Posterior cingulate gyrus (tissue), 11 donors: ENCODE measurements at places on chromosomes 4 and X.
A peak's percentile ranks its signal among the peaks of the same experiment; 100 is the strongest.

DNA sequence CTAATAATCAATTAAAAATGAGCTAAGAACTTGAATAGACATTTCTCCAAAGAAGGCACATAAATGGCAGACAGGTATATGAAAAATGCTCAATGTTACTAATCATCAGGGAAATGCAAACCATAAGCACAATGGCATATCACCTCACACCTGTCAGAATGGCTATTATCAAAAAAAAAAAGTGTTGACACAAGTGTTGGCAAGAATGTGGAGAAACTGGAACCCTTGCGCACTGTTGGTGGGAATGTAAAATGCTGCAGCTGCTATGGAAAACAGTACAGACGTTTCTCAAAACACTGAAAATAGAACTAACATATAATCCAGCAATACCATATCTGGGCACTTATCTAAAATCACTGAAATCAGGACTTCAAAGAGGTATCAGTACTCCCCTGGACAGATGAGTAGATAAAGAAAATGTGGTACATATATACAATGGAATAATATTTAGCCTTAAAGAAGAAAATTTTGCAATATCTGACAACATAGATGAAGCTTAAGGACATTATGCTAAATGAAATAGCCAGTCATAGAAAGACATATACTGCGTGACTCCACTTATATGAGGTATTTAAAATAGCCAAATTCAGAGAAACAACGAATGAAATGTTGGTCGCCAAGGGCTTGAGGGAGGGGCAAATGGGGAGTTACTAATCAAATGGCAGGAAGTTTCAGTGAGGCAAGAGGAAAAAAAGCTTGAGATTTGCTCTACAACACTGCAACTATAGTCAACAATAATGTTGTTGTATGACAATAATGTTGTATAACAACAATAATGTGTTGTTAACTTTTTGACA lies 175.5 kb downstream of the WDFY3 start:
- DNase-seq: no peak

- DNase-seq: no peak
Observed at GRCh38 chr4:175951794-175952193, 113.8 kb upstream of the WDR17 start.

DNA sequence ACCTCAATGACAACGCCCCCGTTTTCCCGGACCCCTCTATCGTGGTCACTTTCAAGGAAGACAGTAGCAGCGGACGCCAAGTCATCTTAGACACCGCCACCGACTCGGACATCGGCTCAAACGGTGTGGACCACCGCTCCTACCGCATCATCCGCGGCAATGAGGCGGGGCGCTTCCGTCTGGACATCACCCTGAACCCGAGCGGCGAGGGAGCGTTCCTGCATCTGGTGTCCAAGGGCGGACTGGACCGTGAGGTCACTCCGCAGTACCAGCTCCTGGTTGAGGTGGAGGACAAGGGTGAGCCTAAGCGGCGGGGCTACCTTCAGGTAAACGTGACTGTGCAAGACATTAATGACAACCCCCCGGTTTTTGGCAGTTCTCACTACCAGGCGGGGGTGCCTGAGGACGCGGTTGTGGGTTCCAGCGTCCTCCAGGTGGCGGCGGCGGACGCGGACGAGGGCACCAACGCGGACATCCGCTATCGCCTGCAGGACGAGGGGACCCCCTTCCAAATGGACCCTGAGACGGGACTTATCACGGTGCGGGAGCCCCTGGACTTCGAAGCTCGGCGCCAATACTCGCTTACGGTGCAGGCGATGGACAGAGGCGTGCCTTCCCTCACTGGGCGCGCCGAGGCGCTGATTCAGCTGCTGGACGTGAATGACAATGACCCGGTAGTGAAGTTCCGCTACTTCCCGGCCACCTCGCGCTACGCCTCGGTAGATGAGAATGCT lies 2.2 kb downstream of the FAT4 start:
- DNase-seq: peak; percentile 35

GRCh38 chrX:1218286-1218685 lies 5.8 kb upstream of the CRLF2 start:
- DNase-seq: no peak

- no peak for DNase-seq
Observed at GRCh38 chr4:176778491-176778890, 14.2 kb downstream of the VEGFC start.

DNA sequence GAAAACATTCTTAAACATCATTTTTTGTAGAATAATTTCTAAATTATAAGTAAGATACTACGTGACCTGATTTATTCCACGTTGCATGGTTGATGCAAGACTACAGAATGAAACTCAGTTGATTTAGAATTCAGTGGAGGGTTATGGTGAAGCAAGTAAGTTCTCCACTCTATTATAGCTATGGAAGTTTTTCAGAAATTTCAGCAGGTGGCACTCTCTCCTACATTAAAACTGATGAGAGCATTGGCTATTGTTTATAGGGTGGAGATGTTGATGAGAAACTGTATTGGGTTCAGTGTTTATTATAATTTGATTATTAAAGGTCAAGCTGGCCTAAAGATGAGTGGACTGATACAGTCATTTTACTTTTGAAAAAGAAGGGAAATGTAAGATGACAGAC lies 88.0 kb downstream of the FNIP2 start:
- no peak for DNase-seq

DNA sequence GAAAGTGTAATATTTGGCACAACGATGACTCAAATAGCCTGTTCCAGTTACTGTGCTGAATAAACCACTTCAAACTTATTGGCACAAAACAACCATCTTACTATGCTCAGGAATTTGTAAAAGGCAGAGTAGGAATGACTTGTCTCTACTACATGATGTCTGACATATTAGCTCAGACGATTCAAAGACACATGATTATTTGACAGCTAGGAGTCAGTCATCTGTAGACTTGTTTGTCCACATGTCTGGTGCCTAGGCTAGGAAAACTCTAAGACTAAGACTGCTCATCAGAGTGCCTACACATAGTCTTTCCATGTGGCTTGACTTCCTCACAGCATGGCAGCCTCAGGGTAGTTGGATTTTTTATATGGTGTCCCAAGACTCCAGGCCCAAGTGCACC lies 154.5 kb downstream of the FANCB start:
- no peak for DNase-seq

DNA sequence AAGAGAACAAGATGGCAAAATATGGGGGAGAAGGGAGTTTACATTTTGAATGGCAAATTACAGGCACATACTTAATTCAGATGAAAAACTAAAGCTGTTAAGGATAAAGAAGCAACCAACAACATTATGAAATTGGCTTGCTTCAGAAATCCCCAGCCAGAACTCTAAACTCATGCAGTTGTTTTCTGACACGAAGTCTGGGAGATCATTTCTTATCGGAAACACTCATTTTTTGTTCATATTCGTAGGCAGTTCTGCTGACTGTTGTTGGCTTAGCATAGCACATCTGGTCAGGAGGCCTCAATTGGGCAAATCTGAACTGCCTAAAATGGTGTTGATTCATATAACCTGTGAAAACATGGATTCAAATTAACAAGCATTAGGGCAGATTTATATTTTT lies 33.0 kb upstream of the ARHGAP6 start:
- no peak for DNase-seq

DNA sequence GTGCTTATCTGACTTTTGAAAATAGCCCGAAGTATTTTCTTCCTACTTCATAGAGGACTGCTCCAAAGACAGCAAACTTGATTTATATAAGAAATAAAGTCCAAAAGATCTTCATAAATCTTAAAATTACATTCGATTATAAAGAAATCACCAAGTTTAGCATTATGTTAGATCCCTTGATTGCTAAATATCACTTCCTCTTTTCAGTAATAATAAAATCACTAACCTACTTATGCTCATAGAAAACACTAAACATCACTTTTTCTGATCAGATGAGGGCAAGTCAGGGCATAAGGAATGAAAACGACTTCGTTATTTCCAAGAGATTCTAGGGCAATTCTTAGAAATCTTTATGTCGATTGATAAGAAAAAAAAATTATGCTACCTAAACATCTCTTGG lies 32.0 kb downstream of the DYNLT3 start:
- no peak for DNase-seq

DNA sequence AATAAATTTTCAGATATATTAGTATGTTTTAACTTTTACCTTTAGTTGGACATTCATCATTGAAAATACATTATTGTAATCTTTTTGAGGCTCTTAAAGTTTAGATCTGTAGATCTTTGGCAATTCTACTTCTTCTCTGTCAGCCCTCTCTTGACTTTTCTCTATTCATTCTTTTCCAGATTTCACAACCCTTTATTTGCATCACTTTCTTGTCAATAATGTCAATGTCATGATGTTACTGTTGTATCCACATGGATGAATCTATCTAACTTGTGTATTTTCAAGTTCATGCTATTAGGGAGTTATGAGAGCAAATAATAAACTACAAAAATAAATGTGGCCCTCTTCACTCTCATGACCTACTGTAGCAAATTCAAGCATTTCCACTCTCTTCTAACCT lies 23.0 kb upstream of the HPGD start:
- no peak for DNase-seq

DNA sequence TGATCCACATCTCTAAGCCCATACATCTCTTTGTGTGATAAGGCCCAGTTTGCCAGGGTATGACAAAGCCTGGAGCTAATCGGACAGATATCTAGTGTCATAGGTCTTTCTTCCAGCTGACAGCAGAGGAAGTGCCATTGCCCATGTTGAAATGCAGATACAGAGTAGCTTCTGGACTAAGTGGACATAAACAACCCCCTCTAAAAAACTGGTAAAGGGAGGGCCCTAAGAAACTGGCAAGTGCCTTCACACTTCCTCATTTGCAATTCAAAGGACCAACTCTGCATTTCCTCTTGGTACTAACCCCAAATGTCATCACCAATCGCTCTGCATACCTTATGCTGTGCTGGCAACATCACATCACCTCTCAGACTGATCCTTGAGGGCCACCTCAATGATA lies 20.8 kb downstream of the ARHGEF6 start:
- DNase-seq: no peak

- no peak for DNase-seq
Observed at GRCh38 chr4:44121210-44121609, 327.4 kb downstream of the KCTD8 start.

- no peak for DNase-seq
Observed at GRCh38 chr4:152817331-152817730, 37.6 kb downstream of the ARFIP1 start.

DNA sequence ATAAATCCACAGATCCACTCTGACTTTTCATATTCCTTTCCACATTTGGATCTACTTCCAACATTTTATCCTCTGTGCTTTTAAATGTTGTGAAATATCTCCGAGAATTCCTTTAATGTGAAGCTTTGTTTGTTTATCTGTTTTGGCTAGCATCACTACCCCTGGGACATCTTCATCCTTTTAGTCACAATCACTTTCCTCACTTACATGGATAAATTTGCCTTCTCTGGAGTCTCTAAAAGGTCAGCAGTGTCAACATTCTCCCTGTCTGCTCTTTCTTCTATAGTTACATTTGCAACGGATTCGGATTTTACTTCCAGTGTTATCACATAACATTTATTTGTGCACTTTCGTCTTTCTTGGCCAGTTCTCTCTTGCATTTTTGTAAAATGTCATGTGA lies 34.2 kb upstream of the LRAT start:
- no peak for DNase-seq

DNA sequence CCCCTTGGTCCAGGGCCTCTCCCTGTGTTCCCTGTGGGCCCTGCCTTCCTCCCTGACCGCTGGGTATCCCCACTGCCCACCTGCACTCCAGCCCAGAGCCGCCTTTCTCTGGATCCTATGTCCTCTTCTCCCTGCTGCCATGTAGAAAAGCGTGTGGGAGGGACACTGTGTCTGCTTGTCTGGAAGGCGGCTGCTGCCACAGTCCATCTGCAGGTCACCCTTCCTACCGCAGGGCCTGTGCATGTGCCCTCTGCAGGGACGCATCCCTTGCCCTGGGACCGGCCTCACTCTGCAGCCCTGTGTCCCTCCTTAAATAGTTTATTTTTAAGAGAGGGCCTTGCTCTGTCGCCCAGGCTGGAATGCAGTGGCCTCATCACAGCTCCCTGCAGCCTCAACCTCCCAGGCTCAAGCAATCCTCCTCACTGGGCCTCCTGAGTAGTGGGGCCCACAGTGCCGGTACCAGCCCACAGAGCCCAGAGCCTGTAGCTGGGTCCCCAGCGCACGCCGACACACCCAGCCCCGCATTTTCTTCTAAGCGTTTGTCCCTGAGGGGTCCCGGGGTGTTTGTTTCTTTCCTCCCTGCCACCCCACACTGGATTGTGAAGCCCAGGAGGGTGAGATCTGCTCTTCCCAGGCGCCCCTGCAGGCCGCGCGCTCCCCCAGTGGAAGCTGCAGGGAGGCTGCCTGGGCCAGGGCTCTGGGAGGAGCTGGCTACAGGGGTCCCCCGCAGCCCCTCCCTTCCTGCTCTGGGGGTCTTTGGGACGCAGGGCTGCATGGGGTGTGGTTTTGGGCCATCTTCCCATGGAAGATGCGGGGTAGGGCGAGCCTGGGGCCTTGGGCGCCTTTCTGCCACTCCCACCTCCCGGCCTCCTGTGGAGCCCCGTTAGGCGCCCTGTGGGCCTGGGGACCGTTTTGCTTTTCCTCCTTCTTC lies 12.8 kb upstream of the NAT8L start:
- DNase-seq: no peak

DNA sequence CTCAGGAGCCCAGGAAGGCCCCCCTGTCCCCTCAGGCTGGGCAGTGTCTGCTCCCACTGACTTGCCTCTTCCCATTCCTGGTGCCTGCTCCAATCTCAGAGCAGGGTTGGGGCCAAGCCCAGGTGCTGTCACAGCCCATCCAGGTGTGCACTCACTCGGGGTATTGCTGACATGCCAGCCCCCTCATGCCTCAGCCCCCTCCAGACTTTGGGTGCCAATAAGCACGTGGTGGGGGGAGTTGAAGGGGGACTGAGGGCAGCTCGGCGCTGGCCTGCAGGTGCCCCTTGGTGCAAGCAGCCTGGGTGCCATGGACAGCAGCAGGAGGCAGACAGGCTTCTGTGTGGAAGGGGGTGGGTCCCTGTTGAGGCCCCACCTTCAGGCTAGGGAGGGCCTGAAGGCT lies 28.4 kb downstream of the NAA11 start:
- no peak for DNase-seq

DNA sequence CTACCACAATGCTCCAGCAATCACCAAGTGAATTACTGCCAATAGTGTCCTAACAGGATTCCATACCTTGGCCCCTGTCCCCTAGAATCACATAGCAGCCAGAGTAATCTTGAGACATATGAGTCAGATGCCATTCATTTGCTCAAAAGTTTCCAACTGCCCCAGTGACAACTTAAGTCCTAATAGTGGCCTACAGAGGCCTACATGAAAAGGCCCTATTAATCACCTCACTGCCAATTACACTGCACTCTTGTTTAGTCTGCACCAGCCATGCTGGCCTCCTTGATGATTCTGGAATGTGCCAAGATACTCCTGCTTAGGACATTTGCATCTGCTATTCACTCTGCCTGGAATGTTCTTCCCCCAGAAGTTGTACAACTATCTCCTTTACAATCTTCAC lies 130.7 kb downstream of the NR3C2 start:
- no peak for DNase-seq

- DNase-seq: no peak
Observed at GRCh38 chr4:100657187-100657586, 139.4 kb upstream of the EMCN start.

DNA sequence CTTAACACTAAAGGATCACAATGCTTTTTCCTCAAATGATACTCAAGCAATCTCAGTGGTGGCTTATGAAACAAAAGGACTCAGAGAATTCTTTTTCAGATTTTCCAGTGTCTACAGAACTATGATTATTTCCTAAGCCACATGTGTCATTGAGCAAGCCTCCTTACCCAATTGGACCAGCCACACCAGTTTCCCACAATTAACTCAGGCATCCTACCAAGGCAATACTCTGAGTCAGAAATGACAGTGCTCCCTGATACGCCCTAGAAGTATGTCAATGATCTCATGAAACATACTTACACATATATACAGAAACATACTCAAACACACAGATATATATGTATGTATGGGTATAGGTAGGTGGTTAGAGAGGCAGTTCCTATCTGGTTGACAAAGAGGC lies 4.8 kb downstream of the ADAMTS3 start:
- DNase-seq: no peak
